ENCODE measurements at places on chromosomes 4 and X.

DNA sequence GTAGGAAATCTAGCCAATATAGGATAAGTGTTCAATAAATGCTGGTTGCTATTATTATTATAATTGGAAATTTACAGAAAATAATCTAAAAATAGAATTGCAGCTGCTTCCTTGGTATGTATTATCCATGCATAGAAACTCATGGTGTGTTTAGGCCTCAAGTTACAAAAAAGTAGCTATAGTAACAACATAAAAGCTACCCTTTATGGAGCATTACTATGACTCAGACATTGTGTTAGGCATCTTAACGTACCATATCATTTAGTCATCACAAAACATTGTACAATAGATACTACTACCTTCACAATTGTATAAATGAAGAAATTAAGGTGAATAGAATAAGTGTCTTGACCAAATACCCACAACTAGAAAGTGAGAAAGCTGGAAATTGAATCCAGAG is 126.9 kb upstream of the NRK start:
- DNase-seq = no peak

DNA sequence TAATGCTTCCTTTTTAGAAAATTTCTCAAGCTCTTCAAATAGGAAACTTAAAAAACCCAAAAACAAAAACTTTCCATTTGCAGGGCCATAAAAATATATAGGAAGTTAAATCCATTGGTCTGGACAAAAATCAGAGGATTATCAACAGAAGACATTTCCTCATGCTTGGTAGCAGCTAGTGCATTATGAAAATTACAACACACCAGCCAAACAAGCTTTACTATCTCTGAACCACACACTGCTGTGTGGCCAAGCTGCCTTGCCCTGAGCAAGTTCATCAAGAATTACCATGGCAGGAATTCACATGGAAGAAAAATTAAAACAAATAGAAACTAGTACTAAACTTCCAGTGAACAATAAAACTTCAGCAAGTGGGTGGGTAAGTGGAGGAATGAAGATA is 3.6 kb downstream of the USP46 start:
- DNase-seq = no peak

DNA sequence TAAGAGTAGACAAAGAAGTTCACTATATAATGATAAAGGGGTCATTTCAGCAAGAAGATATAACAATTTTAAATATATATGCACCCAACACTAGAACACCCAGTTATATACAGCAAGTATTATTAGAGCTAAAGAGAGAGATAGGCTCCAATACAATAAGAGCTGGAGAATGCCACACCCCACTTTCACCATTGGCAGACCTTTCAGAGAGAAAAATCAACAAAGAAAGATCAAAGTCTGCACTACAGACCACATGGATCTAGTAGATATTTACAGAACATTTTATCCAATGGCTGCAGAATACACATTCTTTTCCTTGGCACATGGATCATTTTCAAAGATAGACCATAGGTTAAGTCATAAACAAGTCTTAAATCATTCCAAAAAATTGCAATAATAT is 479.7 kb upstream of the DIAPH2 start:
- DNase-seq = no peak

GRCh38 chr4:83316459-83317165 is 18.0 kb downstream of the HPSE start:
- no peak for DNase-seq

DNA sequence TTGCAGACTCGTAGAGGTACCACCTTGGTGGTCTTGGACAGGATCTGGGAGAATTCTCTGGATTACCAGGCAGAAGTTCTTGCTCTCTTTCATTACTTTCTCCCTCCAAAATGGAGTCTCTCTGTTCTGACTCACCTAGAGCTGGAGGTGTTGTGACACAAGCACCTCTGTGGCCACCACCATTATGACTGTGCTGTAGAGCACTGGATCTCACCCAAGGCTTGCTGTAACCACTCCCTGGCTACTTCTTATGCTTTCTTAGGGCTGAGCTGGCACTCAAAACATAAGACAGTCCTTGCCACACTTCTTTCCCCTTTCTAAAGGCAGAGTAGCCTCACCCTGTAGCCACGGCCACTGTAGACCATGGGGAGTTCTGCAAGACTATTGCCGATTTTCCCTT is 296.6 kb upstream of the DIPK2B start:
- no peak for DNase-seq

- no peak for DNase-seq
Measured at GRCh38 chr4:84971319-84971932, 4.9 kb upstream of the WDFY3 start.
